Hippocampal formation (tissue), 2 donors: ENCODE measurements at places on chromosomes 3 and 15.

DNA sequence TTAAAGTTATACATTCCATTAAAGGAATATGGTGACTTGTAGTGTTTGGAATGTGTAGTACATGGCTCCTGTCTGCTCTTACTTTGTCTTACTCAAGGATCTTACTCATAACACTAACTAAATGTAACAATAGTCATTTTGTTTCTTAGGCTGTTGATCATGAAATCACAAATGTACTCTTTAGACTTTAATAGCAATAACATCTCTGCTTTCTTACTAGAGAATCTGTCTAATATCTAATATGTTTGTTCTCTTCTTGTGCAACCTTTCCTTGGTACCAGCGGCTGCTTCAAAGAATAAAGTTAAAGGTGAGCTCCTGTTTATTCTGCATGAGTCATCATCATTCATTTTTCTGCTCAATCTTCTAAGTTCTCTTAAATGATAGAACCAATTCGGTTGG is 767.5 kb downstream of the CADM2 start:
- DNase-seq: no peak

DNA sequence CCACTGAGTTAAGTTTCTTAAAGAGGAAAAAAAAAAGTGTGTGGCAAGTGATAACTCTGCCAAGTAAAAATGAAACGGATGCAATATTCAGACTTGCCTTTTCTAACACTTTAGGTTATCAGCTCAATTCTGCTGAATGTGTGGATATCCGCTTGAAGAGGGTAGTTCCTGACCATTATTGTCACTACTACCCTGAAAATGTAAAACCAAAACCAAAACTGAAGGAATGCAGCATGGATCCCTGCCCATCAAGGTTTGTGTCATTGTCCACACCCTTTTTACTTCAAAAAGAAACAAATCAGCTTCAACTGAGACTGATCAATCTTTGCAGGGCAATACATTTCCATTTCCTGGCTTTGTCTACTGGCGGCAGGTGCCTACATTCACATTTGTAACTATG is 236.1 kb downstream of the ADAMTSL3 start:
- DNase-seq: no peak

GRCh38 chr15:63587527-63587926 is 9.7 kb upstream of the FBXL22 start:
- DNase-seq: no peak

GRCh38 chr3:44326019-44326418 is 12.5 kb upstream of the TCAIM start:
- no peak for DNase-seq

DNA sequence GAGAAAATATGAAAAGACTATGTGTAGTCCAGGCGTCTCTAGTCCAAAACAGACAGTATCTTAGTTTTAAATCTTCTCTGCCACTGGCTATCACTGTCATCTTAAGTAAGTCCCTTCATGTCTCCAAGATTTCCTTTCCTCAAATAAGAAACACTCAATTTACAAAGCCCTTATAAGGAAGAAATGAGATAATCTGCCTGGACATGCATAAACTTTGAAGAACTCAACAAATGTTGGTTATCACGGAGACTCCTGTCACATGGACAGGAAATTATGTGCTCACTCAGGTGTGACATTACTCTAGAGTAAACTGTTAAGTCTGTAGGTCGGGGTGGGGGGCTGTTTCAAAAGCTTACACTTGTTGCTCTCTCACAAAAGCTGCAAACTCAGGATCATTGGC is 91.9 kb downstream of the IMPG2 start:
- DNase-seq: no peak

DNA sequence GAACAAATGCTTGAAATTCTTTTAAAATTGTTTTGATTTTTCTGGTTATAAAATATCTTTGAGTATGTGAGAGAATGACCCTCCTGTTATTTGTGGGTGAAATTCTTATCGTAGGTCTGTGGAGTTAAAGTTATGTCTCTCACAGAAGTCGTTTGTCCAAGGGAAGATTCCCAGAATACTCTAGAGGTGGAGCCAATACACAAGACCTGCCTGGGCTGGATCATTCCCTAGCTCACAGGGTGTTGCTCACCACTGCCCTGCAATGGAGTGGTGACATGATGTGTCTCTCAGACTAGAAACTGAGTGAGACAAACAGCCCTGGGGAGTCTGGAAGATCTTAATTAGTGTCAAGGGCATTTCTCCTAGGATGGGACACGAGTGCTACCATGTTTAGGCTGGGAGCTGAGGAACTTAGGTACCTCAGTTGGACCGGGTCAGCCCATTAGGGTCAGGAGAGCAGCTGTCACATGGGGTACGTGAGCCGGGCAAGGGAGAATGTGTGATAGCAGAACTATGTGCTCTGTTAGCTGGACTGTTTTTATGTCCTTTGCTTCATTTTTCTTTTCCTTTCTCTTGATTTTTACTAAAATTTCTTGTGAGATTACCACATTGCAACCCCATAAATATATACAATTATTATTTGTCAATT is 53.6 kb upstream of the MYO5C start:
- DNase-seq: no peak

GRCh38 chr3:9786825-9787669 is 5.2 kb downstream of the TADA3 start:
- no peak for DNase-seq

DNA sequence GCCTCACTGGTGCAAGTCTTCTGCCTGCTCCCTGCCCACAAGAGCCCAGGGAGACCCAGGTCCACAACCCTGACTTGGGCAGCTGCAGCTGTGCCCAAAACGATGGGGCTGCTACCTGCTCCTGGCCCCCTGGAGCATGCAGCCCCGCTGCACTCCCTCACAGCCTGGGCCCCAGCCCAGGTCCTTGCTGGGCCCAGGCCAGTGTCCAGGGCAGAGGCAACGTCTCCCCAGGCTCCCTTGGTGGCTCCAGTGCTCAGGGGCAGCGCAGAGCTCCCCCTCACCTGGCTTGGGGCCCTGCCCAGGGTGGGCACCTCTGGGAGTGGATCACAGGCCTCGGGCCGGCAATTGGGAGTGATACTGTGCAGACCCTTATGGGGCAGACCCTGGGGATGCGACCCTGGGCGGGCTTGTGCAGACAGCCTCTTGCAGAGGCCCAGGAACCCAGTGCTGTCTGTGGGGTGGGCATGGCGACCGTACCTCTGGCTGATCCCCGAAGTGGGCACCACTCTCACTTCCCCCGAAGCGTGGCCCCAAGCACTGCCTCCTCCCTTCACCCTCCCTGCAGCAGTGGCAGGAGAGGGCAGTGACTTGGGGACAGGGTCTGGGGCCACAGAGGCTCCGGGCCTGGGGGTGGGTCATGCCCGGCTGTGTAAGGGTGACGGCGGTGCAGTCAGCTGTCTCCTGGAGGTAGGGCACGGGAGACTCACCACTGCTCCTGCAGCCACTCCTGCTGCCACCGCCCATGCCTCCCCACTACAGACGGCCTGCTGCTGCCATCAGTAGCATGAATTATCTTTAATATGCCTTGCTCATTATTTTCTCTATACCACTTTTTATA is 255.9 kb downstream of the DOCK3 start:
- DNase-seq: no peak

DNA sequence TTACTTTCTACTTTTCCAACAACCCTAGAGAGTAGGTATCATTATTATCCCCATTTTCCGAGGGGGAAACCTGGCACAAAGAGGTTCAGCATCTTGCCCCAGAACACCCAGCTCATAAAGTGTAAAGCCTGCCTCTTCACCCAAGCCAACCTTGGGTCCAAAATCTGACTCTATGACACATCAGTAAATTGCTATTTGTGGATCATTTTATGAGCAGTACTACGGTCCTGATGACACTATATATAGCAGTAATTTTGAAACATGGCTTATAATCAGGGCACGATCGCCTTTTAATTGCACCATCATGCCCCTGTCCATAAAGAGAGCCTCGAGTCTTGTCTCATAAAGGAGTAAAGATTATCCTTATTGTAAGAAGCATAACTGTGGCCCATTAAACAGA is 9.7 kb downstream of the MAGI1 start:
- no peak for DNase-seq

GRCh38 chr3:115835946-115836345 is 212.6 kb downstream of the GAP43 start:
- DNase-seq: no peak

GRCh38 chr3:139414608-139415224 is 25.3 kb upstream of the COPB2 start:
- DNase-seq: no peak
